ENCODE measurements at places on chromosomes 5 and 9.

DNA sequence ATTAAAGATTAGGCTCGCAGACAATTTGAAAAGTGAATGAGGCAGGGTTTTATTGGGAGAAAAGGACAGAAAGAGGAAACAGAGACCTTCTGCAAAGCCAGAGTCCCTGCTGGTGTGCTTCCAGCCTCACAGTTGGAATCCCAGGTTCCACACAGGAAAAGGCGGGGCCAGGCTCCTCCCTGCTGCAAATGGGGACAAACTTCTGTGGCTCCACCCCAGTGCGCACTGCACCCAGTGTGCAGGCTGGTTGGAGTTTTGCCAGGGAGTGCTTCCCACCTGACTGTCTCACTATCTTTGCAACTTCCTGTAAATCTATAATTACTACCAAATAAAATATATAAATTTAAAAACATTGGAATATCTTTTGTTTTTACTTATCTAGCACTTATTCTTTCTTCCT is 386.0 kb upstream of the GRIN3A start:
- DNase-seq, result no peak

GRCh38 chr5:6492934-6493333 is 44.3 kb downstream of the UBE2QL1 start:
- no peak for DNase-seq

DNA sequence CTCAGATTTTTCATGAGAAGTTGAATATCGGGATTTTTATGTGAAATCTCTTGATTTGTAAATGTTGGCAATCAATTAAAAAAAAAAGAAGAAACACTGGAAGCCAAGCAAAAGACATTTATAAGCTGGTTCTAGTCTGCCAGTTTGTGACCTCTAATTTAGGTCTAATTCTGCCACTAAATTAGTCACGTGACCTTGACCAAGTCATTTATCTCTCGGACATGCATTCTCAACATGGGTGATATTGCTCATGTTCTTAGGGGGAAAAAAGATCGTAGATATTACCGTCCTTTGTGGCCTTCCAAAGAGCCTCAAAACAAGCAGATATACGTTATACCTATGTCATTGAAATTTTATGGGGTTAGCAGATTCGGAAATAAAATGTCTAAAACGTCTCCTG is 52.9 kb upstream of the PTPDC1 start:
- DNase-seq, result no peak

DNA sequence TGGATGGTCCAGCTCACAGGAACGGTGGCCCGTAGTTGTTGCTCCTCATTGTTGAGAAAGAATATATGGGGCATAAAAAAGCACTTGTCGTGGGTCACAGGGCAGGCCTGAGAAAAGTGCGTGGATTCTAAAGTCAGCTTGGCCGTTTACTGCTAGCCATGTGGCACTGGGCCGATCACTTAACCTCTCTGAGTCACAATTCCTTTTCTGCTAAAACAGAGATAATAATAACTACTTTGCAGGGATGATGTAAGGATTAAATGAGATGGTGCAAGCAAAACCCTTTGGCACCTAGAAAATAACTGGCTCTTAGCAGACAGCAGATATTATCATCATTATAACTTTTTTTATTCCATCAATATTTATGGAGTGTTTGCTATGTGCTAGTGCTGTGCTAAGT is 579.7 kb downstream of the CCDC171 start:
- DNase-seq, result no peak

GRCh38 chr9:117290856-117291622 is 123.8 kb downstream of the ASTN2 start:
- no peak for DNase-seq

DNA sequence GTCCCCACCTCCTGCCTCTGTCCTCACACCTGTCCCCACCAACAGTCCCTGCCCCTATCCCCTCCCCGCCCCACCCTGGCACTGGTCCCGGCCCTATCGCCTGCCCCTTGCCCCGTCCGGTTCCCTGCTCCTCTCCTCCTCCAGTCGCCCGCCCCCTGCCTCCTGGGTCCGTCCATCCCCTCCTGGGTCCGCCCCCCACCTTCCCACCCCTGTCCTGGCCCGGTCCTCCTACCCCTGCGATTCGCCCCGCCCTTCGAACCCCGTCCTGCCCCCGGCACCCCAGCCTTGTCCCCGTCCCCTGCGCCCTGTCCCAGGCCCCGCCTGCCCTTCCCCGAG is 372 bp downstream of the EDF1 start:
- no peak for DNase-seq

DNA sequence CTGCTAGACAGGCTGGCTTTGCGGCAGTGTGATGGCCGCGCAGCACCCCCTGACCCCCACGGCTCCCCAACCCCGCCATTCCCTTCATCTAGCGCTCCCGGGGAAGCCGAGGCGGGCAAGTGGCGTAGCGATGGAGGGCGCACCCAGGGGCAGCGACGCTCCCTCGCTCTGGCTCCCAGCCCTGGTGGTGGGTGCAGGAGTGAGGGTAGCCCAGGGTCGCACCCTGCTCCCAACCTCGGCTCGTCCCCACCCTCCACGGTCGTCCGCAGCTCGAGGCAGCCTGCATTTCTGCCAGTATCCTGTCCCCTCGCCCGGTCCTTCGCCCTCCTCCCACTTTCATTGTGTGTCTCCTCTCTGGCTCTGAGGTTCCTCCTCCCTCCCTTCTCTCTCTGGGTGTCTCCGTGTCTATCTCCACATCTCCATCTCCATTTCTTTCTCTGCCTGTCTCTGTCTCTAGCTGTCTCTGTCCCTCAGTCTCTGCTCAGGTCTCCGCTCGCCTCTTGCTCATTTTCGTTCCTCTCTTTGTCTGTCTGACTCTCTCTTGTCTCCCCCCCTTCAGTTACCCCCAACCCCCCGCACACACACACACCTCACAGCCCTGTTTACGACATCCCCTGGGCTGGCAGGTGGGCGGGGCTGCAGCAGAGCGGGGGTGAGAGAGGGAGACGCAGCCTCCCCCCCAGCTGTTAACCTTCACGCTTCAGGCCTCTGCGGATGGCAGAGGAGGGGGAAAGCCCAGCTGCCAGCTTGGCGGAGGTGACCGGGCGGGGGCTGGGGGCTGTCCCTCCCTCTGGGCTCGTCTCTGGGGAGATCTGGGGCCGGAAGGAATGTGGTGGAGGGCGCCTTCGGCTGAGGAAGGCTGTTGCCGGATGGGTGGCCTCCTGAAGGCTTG is 48.7 kb upstream of the PSD2 start:
- DNase-seq, result no peak

GRCh38 chr9:7173139-7173538 is 415.4 kb downstream of the KDM4C start:
- no peak for DNase-seq
